B cell (primary cell): ENCODE measurements at places on chromosomes 3 and 15. TPM values are rescaled to one million over a fixed set of nuclear protein-coding genes. Genes with fewer than 3 reads are reported as not detected.

- DNase-seq, result no peak
These were observed 34.3 kb upstream of the RAD51 start for GRCh38 chr15:40660686-40661085.

DNA sequence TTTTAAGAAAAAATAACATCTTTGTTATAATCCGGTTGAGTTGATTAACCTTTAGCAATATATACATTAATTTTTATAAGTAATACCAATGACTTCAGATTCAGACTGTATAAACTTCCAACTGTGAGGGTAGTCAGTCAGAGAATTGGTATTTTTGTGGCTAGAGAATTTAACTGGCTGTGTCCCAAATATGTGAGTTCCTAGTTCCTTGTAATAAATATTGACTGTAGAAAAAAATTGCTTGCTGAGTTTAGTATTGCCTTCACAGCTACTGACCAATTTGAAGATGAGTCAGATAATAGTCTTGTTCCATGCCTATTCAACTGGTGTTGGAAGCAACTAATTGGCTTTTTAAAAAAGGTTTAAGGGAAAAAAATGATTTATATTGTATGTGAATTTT is 210.8 kb downstream of the GAP43 start:
- DNase-seq, result no peak

GRCh38 chr15:95041297-95041696 is 809.9 kb downstream of the MCTP2 start:
- DNase-seq, result no peak

DNA sequence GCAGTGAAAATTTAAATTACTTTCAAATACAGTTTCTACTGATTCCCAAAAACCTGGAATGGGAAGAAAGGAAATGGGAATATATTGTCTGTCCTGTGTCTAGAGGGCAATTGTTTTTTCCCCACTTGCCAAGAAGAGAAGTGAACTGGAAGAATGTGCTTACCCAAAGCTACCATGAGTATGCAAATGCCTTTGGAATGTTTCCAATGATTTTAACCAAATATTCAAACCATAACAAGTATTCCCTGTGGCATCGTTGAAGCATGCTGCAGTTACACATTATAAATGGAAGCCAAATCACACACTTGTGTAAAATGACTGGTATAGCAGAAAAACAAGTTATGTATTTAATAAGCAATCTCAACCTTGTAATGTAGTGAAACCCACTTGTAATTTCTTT is 368.2 kb downstream of the GBE1 start:
- DNase-seq, result no peak

- DNase-seq, result no peak
These were observed 460.0 kb downstream of the PDCD6IP start for GRCh38 chr3:34258271-34258998.

GRCh38 chr3:148604270-148605085 is 93.2 kb upstream of the AGTR1 start:
- DNase-seq, result no peak

DNA sequence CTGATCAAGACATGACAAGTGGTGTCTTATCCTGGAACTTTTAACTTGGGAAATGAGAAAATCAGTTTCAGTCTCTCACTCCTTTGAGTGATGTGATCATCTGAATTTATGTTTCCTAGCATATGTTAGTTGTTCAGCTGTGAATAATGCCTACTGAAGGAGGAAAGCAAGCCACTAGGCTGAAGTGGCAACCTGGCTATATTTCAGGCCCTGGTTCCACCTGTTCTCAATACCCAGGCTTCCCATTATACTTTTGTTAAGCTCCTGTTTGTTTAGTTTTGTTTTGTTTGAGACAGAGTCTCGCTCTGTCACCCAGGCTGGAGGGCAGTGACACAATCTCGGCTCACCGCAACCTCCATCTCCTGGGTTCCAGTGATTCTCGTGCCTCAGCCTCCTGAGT is 243.8 kb downstream of the ALCAM start:
- no peak for DNase-seq

DNA sequence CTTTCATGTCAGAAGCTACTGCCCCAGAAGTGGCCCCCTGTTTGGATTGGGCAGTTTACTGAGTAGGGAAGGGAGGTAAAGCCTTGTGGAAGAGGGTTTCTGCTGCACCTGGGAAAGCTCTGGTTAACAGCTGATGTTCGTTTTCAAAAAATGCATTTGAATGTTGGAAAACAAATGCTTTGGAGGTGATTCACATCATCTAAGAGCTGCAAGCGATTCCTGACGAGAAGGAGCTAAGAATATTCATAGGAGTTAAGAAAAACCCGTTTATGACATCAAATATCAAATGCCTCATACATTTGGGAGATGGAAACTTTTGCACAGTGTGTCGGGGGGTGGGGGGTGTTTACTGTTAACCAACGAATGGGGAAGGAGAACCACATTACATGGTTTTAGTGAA is 183.8 kb upstream of the NR2F2 start:
- DNase-seq, result no peak

- no peak for DNase-seq
These were observed 21.9 kb downstream of the EHD4 start for GRCh38 chr15:41950489-41950888.

DNA sequence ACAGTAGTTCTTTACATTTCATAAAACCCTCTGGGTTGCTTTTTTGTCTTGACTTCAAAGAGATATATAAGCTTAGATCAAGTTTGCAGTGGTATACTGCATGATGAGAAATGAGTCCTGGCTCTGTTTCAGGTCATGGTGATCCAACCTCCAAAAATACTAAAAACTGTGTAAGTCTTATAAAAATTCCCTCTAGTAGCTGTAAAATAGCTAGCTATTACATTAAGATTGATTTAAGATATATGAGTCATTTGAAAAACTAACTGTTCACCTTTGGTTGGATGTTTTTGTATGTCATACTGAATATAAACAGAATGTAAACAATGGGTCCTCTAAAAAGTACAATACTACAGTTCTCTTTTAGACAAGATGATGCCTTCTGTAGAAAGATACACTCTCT is 879.2 kb downstream of the ROBO1 start:
- DNase-seq, result no peak

- no peak for DNase-seq
These were observed 103.7 kb downstream of the FRMD4B start for GRCh38 chr3:69282181-69282580.

- no peak for DNase-seq
These were observed 17.7 kb upstream of the FEM1B start for GRCh38 chr15:68259883-68260282.

- DNase-seq, result no peak
These were observed 29.9 kb downstream of the SLC28A1 start for GRCh38 chr15:84914351-84914750.

Gene NPAP1
- not detected in 2 replicates for polyA plus RNA-seq

Gene XYLB
- polyA plus RNA-seq, result 0.06 and 0.19 TPM in 2 replicates

Gene MEIS2
- polyA plus RNA-seq, result not detected in 2 replicates

Gene PTPN23
- 20.0 and 21.3 TPM in 2 replicates for polyA plus RNA-seq
